CD8-positive, alpha-beta T cell (primary cell): ENCODE measurements at places on chromosomes 16 and 17. TPM values are rescaled to one million over a fixed set of nuclear protein-coding genes. Genes with fewer than 3 reads are reported as not detected.

The CLDN6 gene
- not detected for total RNA-seq

The SLC12A3 gene
- total RNA-seq: not detected

The SUPT6H gene
- 163 TPM for total RNA-seq

The KRTAP1-5 gene
- not detected for total RNA-seq

The MPV17L gene
- not detected for total RNA-seq

The CTDNEP1 gene
- total RNA-seq: 95.6 TPM
